IMR-90 (cell line): ENCODE measurements at places on chromosomes 3 and 15.
A peak's percentile ranks its signal among the peaks of the same experiment; 100 is the strongest.

- peak; percentile 65 for DNase-seq
Observed at GRCh38 chr15:81400640-81401236, 26.7 kb upstream of the TMC3 start.

DNA sequence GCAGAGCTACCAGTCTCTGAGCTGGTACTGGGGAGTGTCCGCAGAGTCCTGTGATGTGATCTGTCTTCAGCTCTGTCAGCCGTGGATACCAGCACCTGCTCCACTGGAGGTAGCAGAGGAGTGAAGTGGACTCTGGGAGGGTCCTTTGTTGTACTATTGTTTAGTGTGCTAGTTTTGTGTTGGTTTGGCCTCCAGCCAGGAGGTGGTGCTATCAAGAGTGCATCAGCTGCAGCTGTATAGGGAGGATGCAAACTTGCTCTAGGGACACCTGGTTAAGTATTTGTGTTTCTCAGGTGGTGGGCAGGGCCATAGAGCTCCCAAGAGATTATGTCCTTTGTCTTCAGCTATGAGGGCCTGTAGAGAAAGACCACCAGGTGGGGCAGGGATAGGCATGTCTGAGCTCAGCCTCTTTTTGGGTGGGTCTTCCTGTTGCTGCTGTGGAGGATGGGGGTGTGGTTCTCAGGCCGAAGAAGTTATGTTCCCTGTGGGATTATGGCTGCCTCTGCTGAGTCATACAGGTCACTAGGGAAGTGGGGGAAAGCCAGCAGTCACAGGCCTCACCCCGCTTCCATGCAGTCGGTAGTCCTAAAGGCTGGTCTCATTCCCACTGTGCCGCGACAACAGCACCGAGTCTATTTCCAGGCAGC is 443.2 kb upstream of the TBL1XR1 start:
- no peak for DNase-seq

GRCh38 chr3:51502562-51502910 is 2.7 kb upstream of the DCAF1 start:
- no peak for DNase-seq

GRCh38 chr15:25766417-25766816 is 96.7 kb downstream of the ATP10A start:
- DNase-seq, result no peak

- no peak for DNase-seq
Observed at GRCh38 chr15:58443308-58443707, 11.5 kb downstream of the LIPC start.
